ENCODE measurements at places on chromosomes 5 and 9.

DNA sequence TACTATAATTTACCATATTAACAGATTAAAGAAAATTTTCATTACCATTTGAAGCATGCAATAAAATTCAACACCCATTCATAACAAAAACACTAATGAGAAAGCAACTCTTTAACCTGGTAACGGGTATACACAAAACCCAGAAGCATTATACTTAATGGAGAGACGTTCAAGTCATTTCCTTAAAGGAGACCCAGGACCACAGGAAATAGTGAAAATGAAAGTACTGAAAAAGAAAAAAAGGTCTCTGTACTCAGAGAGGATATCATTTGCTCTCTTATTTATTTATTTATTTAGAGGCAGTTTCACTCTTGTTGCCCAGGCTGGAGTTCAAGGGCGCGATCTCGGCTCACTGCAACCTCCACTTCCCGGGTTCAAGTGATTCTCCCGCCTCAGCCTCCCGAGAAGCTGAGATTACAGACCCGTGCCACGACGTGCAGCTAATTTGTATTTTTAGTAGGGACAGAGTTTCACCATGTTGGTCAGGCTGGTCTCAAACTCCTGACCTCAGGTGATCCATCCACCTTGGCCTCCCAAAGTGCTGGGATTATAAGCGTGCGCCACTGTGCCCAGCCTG, 61.6 kb downstream of the SETX start:
- no peak for DNase-seq

DNA sequence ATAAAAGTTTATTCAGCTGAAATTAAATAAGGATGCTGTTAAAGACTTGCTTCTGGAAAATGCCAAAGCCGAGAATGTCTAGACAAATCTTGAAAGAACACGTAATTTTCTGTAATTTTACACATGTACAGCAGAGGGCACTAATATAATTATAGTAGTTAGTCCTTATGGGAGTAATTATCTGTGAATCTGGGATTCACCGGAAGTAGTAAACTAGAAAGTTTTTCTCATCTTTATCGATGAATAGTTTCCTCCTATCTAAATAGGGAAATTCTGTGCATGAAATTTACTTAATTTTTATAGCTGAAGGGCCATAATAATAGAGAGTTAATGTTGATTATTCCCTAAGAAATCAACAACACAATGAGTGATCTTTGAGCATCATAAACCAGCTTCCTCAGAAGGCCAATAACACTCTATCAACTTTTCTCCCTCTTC, 18.4 kb upstream of the CNTLN start:
- DNase-seq: no peak

DNA sequence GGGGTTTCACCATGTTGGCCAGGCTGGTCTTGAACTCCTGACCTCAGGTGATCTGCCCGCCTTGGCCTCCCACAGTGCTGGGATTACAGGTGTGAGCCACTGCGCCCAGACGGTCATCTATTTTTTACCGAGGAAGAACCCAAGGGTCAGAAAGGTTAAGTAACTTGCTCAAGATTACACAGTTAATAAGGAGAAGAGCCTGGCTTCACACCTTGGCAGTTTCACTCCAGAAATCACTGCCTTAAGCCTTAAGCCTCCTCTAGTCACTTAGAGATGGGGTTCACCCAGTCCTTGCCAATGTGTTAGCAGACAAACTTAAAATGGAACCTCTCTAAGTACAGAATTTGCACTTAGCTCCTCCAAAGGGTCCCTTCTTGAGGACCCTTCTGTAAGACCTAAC, 116.3 kb downstream of the PTTG1 start:
- no peak for DNase-seq

- DNase-seq: no peak
Measured at GRCh38 chr5:159820692-159821091, 95.6 kb upstream of the ADRA1B start.

- no peak for DNase-seq
Measured at GRCh38 chr5:116892993-116893392, 318.4 kb upstream of the SEMA6A start.

DNA sequence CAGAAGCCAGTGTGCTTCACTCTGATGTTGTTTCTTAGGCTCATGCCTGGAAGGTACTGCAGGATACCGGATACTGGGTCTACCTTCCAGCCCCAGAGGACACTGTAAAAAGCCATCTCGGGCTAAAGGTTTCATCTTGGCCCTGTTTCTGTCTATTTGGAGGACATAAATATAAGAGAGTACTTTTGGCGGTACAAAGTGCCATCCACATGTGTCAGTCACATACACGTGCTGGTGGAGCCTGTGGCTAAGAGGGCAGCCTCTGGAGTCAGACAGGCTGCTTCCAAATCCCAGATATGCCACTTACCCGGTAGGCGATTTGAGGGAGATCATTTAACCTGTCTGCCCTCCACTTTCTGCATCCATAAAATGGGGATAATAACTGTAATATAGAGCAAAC, 160.4 kb downstream of the NR3C1 start:
- no peak for DNase-seq

Data from left ventricle myocardium superior (tissue), 1 donor.